ENCODE measurements at places on chromosomes 1 and 21.

- no peak for DNase-seq
Measured at GRCh38 chr1:68448365-68448764, 1.4 kb downstream of the RPE65 start.

DNA sequence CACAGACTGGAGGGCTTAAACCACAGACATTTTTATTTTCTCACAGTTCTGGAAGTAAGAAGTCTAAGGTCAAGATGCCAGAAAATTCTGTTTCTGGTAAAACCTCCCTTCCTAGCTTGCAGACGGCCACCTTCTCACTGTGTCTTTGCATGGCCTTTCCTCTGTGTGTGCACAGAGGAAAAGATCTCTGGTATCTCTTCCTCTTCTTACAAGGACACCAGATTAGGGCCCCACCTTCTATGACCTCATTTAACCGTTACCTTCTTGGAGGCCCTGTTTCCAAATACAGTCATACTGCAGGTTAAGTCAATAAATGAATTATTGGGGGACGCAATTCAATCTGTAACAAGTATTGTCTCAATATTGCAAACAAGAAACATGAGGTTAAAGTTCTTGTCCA, 63.0 kb upstream of the PRDX6 start:
- no peak for DNase-seq

GRCh38 chr1:211518330-211519289, 26.6 kb upstream of the RD3 start:
- DNase-seq, result no peak

DNA sequence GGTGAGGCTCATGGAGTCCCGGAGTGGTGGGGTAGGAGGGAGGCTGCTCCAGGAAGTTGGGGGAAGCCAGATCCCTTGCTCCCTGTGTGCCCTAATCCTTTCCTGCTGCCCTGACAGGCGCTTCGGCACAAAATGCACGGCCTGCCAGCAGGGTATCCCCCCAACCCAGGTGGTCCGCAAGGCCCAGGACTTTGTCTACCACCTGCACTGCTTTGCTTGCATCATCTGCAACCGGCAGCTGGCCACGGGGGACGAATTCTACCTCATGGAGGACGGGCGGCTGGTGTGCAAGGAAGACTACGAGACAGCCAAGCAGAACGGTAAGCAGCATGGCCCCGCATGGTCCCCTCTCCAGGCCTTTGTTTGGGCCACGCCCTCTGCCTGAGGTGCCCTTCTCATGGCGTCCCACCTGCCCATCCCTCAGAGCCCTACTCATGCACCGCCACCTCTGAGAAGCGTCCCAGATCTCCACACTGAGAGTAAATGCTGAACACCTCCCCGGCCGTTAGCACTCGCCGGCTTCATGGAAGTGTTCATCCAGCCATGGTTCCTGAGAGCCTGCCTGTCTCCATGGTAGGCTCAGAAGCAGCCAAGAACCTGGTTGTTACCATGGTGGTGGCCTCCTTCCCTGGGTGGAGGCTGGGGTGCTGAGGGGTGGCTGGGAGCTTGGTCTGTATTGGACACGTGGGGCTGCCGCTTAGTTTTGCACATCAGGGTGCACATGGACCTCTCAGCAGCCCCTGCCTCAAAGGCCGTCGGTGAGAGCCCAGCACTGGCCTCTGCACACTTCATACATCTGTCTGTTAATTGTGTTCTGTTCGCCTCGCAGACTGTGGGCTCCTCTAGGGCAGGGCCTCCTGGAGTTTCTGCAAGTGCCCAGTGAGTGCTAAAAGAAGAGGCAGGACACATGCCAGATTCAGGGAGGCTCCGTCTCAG, 36.5 kb downstream of the LHX4 start:
- no peak for DNase-seq

DNA sequence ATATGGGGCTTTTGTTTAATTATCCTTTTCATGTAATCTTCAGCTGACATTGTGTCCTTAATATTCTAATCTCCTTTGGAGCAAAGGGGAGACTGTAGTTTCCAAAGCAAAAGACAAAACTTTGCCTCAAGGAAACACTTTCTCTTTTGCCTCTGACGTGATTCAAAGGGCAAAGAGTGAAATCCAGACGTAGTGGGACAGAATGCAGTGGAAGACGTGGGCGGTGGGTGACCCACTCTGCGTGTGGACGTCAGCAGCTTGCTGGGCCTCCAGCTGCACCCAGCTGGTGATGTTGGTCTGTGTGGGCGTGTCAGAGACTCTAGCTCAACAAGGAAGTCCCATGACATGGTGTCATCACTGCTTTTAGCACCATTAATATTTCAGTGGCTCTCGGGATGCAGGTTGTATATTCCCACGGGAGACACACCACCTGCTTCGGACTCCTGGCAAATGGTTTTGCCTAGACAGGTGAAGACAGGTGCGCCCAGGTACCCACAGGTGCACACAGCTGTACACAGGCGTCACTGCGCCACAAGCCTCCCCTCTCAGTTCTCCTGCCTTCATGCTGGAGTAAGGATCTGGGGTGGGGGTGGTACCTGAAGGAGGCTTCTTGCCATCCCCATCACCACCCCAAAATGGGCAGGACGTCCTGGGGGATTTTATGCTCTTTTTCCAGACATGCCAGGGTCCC, 292.1 kb upstream of the VAMP3 start:
- no peak for DNase-seq

DNA sequence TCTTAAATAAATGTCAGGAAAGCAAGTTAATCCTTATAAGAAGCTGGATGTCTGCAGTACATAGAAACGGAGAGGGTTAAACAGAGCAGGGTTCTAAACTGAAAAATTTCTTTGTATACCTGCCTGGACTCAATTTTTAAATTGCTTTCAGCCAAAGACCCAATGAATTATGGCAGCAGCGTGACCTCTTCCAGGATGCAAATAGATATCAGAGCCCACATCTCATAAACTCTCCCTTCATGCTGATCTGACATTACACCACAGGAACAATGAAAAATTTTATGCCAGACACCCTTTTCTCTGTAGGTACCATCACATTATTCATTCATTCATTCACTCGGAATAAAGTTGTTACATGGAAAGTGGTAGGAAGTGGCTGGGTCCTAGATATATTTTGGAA, 236.4 kb downstream of the NUF2 start:
- DNase-seq, result no peak

- DNase-seq, result no peak
Measured at GRCh38 chr1:15637826-15638225, 20.6 kb downstream of the DDI2 start.

- no peak for DNase-seq
Measured at GRCh38 chr1:110070671-110071242, at the start of gene ALX3. TSS of gene ALX3 (minus strand) at chr1:110070672. CDS start at chr1:110070612, 60 bp downstream.

GRCh38 chr1:63743781-63744180, 30.0 kb upstream of the ROR1 start:
- no peak for DNase-seq

DNA sequence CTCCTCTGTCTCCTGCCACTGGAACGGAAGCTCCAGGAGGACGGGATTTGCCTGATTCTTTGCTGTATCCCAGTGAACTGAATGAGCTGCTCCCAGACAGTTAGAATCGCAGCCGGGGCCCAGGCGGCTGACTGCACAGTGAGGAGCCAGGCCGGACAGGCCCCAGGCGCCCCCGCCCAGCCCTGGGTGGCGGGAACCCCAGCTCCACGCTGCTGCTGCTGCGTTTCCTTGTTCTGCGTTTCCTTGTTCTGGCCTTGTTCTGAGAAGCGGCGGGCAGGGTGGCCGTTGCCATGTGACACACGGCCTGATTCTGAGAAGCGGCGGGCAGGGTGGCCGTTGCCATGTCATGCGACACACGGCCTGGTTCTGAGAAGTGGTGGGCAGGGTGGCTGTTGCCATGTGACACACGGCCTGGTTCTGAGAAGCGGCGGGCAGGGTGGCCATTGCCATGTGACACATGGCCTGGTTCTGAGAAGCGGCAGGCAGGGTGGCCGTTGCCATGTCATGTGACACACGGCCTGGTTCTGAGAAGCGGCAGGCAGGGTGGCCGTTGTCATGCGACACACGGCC, 56.2 kb downstream of the SLC37A1 start:
- no peak for DNase-seq

- DNase-seq, result no peak
Measured at GRCh38 chr1:84427250-84428188, 29.2 kb downstream of the DNASE2B start.

GRCh38 chr21:17492415-17493168, 20.3 kb upstream of the CXADR start:
- no peak for DNase-seq

GRCh38 chr1:168498159-168498631, 45.6 kb downstream of the XCL2 start:
- DNase-seq, result no peak

GRCh38 chr1:232600424-232601258, 29.3 kb downstream of the SIPA1L2 start:
- DNase-seq, result no peak

DNA sequence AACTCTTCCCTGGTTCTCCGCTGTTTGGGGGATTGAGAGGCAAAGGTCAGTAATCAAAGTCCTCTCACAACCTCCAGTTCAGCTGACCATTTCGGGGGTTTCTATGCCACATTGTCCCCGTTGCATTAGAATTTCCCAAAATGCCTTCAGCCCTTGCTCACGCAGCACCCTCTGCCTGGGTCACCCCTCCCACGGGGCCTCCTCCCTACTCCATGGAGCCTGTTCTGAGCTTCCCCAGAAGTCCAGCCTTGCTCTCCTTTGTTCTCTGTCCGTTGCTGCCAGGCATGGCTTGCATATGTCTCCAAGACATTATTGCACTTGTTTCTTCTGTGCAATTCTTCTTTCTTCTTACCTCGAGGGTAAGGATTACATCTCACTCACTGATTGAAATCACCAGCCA, 16.5 kb downstream of the DMRTB1 start:
- no peak for DNase-seq

- DNase-seq, result no peak
Measured at GRCh38 chr1:104291156-104291555, 541.5 kb downstream of the AMY1C start.

GRCh38 chr1:240712014-240712731, 100.2 kb upstream of the GREM2 start:
- DNase-seq, result no peak

GRCh38 chr1:9368356-9368755, 75.7 kb downstream of the SPSB1 start:
- DNase-seq, result no peak

DNA sequence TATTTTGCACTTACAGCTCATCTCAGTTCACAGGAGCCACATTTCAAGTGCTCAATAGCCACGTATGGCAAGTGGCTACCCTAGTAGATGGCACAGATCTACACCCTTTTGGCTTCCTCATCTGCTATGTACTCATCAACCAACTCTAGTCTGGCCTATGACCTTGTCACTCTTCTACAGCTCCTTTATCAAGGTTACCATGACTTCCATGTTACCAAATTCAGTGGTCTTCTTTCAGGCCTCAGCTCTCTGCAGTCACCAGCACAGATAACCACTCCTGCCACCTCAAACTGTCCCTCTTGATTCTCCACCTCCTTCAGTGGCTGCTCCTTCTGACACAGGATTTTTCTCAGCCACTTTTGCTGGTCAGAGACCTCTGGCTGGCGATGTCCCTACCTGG, 11.7 kb upstream of the USP48 start:
- no peak for DNase-seq

- no peak for DNase-seq
Measured at GRCh38 chr1:217049721-217050120, 326.5 kb upstream of the ESRRG start.

- DNase-seq, result no peak
Measured at GRCh38 chr21:41816583-41817165, 49.8 kb upstream of the RIPK4 start.

GRCh38 chr1:93611668-93612067, 70.0 kb downstream of the BCAR3 start:
- no peak for DNase-seq

- DNase-seq, result no peak
Measured at GRCh38 chr1:167206166-167206835, 14.4 kb upstream of the POU2F1 start.

- peak; percentile 63 for DNase-seq
Measured at GRCh38 chr1:205631010-205631767, 622 bp downstream of the ELK4 start.

DNA sequence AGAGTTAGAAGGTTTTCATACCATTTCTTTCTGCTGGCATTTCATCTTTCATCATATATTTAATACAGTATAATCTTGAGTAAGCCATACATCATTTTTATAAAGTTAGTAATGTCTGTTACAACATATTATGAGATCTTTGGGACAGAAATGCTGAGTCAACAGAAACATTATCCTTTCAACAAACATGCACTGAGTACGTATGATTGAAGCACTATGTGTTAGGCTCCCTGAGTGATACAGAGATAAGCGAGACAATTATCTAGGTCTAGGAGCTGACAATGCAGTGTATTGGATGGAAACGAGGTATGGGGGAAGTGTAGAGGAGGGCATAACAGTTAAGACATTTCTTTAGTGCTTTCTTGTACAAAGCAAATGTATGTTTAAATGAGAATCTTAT, 19.7 kb upstream of the GPR52 start:
- no peak for DNase-seq

- no peak for DNase-seq
Measured at GRCh38 chr1:235725434-235725833, 75.8 kb upstream of the GNG4 start.

DNA sequence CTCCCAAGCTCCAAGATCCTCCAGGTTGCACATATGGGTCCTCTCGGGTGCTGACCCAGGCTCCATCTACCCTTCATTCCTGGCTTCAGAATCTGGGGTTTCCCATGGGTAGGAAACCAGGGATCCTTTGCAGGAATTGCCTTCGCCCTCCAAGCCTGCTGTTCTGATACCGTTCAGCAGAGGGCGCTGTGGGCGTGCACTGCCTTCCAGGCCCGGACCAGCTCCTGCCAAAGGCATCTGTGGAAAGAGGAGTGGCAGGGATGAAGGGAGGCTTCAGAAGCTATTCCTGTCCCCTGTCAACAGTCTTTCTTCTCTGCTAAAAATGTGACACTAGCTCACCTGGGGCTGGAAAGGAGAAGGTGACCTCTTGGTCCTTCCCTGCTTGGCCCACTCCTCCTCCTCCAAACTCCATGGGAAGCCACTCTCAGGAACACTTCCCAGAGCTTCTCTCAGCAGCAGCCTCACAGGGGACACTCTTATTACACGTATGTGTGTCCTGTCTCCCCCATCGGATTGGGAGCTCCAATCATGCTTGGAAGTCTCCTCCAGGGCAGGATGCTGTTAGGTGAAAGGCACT, 71.2 kb downstream of the VWA5B1 start:
- no peak for DNase-seq

DNA sequence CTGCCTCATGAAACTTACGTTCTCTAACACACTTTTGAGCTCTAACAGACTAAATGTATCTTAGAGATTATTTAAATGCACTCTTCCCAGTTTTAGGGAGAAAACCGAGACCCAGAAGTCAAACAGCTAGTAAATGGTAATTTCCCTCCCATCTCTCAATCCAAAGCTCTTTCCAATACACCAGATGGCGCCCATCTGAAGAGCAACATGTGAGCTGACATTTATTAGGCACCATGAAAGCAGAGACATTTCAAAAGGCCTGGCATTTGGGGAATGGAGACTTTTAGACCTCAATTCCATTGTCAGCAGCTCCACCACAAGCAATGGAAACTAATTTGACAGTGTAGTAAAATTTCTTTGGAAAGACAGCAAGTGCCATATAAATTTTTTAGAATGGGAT, 191.4 kb downstream of the DAB1 start:
- DNase-seq, result no peak

- no peak for DNase-seq
Measured at GRCh38 chr21:15031790-15032357, 32.9 kb downstream of the NRIP1 start.
